Lung microvascular endothelial cell (primary cell): ENCODE measurements at places on chromosomes 6 and 20.

GRCh38 chr20:560680-561079 lies 17.1 kb upstream of the CSNK2A1 start:
- DNase-seq, result no peak

GRCh38 chr6:6943421-6943820 lies 164.3 kb upstream of the RREB1 start:
- DNase-seq, result no peak

- DNase-seq, result no peak
Measured at GRCh38 chr20:44596876-44597275, 14.5 kb downstream of the PKIG start.

- no peak for DNase-seq
Measured at GRCh38 chr20:37353285-37353849, 7.4 kb downstream of the SRC start.

DNA sequence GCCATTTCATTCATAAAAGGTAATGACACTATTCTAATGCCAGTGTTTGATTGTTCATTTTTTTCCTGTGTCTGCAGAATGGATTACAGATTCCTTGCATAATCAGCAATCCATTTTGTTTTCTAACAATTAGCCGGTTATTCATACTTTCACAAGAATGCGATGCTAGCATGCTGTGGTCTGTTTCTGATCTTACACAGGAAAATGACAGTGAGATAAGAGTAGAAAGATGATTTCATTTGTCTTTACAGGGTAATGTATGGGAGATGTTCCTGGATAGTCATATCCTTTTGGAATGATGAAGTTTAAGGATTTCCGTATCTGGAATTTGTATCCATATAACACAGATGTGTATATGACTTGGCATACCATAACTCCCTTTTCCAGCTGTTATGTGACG lies 207.3 kb downstream of the FARS2 start:
- peak; percentile 23 for DNase-seq

- DNase-seq, result no peak
Measured at GRCh38 chr6:68653074-68653705, 18.1 kb downstream of the ADGRB3 start.

DNA sequence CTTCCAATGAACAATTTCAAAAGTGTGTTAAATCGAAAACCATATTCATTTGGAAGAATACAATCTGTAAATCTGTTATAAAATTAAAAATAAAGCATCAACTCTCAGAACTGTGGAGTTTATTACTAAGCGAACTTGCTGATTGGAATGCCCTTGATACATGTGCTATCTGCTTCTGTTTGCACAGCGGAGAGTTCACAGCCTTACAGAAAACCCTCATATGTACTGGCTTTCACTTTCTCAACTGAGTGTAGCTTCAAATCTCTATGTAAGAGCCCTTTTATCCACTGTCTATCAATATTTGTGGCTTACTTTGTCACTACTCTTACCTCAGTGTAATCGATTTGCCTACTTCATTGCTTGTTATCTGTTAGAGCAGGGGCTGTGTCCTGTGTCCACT lies 447.4 kb downstream of the C6orf118 start:
- no peak for DNase-seq
